ENCODE measurements at places on chromosomes 4 and X.

DNA sequence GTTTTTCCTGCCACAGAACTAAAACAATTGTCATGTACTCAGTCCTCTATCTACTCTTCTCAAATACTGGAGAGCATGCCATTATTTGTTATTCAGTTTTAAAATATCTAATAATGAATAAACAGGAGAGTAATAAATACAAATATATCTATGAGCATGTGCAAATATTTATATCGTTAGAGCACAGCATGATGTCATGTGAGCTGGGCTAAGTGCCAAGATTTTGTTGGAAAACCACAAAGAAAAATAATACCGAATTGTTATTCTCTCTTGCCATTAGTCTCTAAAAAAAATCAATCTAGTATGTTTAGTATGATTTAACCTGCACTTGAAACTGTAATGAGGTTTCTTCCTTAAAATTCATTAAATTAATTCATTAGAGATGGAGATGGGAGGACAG, 97.3 kb downstream of the DDX60 start:
- no peak for DNase-seq

- DNase-seq, result peak; percentile 97
These were observed 106.2 kb upstream of the FAT1 start for GRCh38 chr4:186829740-186830449.

GRCh38 chr4:112075129-112075753, 70.0 kb upstream of the FAM241A start:
- peak; percentile 59 for DNase-seq

DNA sequence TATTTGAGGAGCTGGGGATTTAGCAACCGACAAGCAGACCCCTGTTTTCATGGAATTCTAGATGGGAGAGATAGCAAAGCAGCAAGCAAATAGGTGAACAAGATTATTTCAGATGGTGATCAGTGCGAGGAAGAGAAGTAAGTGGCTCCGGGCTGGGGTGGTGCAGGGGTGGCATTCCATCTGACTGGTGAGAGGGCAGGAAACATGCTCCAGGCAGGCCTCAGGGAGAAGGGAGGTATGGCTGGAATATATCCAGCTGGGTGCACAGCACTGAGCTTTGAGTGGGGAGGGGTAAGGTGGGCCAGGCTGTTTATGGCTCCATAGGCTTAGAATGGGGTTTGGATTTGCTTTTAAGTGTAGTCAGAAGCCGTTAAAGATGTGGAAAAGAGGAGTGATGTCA, 21.2 kb downstream of the PTTG2 start:
- no peak for DNase-seq

DNA sequence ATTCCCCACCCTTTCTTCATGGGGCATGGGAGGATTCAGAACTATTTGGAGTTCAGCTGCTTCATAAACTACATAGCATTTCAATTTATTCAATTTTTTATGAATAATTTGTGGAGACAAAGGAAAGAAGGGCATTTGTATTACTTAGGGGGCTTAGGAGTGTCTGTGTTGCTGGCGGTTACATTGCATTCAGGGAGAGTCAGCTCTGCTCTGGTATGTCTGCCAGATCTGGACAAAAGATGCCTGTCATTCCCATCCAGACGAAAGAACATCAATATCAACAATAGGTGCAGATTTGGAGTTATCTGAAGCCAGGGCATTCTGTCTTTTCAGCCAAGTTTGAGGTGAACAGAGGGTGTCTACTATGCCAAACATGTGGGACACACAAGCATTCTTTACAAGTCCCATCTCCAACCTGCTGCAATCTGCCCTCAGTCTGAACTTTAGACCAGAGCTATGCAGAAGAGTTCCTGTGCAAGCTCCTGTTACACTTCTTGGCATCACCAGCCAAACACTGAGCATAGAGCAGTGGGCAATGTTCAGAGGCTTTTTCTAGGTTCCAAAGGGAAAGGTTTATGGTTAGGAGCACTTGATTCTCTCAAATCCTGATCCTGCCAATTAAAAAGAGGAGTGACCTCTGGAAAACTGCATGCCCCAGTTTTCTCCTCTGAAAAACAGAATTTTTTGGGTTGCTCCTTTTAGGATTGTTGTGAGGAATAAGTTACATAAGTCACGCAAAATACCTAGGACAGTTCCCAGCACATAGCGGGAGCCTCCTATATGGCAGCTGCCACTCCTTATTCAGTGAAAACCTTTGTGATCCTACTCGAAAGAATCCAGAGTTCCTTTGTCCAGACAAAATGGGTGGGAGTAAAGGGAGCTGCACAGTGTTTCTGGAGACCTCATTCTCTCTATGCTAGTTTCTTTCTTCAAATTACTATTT, 719.5 kb upstream of the SLIT2 start:
- no peak for DNase-seq

DNA sequence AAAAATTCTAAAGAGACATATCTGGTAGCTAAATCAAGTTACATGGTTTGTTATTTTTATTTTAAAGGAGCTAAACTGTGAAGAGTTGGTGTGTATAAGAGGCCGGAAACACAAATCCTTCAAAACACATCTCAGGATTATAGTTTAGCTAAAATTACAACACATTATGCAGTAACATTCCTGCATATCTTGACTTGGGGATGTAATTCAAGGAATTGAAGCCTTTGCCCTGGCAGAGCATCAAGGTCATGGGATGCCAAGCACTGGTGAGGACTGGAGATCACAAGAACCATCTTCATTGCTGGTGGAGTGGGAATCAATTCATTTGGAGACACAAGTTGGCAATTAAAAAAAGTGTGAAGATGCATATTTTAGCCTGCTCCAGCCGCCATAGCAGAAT, 86.8 kb upstream of the LSM6 start:
- DNase-seq, result no peak

DNA sequence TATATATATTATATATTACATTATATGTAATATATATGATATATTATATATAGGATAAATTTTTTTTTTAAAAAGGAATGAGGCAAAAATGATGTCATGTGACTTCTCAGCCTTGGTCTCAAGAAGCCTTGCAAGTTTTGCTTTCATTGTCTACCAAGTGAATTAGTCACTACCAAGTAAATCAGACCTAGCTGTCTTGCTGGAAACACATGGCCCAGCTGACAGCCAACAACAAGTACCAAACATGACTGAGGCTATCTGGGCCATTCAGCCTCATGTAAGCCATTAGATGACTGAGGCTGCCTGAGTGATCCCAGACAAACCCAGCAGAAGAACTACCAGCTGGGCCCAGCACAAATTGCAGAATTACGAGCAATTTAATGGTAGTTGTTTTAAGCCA, 44.9 kb downstream of the HAND2 start:
- no peak for DNase-seq
